Suppressor macrophage treated with lipopolysaccharide for 1 hour (primary cell): ENCODE measurements at places on chromosomes 16 and 17.
A peak's percentile ranks its signal among the peaks of the same experiment; 100 is the strongest.

DNA sequence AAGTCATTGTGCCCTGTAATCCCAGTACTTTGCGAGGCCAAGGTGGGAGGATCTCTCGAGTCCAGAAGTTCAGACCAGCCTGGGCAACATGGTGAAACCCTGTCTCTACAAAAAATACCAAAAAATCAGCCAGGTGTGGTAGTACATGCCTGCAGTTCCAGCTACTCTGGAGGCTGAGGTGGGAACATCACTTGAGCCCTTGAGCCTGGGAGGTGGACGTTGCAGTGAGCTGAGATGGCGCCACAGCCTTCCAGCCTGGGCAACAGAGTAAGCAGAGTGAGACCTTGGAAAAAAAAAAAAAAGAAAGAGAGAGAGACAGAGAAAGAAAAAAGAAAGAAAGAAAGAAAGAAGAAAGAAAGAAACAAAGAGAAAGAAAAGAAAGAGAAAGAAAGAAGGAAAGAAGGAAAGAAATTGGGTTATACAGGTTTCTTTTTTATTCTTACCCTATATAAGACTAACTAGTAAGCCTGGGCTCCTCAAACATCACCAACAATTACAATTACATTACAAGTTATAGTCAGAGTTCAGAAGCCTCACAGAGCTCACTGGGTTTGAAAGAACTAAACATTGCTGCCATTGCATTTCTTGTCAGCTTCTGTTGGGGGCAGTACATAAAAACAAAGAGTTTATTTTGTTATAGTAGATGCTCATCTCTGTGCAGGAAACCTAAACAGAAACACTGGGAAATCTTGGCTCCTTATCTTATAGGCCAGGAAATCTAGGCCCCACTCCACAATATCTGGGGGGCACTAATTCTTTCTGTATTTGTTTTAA is 6.7 kb upstream of the ABCA9 start:
- DNase-seq = no peak

GRCh38 chr17:71494062-71494855 is 626.6 kb upstream of the SOX9 start:
- no peak for DNase-seq

DNA sequence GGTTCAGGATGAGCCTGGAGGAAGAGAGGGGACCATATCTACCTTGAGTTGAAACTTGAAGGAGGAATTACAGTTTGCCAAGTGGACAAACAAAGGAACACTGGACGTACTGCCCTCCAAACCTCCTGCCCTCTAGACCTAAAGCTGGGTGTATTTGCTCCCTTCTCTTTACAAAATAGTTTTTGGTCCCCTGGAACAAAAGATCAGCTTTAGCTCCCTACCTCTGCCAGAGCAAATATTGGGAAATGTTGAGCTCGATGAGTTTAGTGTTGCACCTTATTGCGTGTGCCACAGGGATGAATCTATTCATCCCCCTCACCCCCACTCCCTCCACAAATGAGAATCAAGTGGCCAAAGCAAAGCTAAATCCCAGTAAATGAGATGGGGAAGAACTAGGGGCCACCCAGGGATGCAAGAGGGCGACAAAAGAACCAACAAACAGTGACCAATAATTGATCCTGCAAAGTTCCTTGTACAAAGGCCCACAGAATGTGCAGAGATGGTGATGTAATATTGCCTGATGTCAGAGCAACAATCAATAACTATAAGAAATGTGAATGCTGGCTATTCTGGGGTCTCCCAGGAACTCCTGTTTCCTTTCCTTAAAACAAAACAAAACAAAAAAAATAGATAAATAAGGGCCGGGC is 17.2 kb upstream of the TAT start:
- no peak for DNase-seq

- no peak for DNase-seq
These were observed 620 bp upstream of the VWA3A start for GRCh38 chr16:22091721-22092120.

DNA sequence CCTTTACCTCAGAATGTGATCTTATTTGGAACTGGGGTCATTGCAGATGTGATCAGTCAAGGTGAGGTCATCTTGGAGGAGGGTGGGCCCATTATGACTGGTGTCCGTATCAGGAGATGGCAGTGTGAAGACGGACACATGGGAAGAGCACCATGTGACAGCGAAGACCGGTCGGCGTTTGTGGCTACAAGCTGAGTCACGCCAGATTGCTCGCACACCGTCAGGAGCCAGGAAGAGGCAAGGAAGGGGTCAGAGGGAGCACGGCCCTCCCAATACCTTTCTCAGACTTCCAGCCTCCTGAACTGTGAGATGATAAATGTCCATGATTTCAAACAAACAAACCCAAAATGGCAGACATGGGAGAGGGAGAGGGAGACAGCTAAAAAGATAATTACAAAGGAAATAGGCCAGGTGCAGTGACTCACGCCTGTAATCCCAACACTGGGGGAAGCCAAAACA is 13.2 kb downstream of the STARD3 start:
- no peak for DNase-seq

DNA sequence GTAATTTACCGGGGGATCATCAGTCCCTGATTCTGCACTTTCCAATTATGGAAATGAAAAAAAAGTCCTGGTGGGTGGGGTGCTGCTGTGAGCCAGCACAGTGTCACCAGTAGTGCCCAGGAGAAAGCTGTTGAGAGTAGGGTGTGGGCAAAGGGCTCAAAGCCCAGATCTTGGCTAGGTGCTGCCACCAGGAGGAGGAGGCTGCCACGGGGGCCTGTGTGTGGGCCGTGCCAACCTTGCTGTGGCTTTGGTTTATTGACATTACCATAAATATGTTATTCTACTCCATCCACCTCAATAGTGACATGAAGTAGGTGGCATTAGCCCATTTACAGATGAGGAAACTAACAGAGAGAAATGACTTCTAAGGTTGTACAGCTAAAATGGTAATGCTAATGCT is 6.7 kb upstream of the PRPSAP2 start:
- DNase-seq = no peak

GRCh38 chr17:72575542-72576233 is 454.9 kb downstream of the SOX9 start:
- DNase-seq = no peak

DNA sequence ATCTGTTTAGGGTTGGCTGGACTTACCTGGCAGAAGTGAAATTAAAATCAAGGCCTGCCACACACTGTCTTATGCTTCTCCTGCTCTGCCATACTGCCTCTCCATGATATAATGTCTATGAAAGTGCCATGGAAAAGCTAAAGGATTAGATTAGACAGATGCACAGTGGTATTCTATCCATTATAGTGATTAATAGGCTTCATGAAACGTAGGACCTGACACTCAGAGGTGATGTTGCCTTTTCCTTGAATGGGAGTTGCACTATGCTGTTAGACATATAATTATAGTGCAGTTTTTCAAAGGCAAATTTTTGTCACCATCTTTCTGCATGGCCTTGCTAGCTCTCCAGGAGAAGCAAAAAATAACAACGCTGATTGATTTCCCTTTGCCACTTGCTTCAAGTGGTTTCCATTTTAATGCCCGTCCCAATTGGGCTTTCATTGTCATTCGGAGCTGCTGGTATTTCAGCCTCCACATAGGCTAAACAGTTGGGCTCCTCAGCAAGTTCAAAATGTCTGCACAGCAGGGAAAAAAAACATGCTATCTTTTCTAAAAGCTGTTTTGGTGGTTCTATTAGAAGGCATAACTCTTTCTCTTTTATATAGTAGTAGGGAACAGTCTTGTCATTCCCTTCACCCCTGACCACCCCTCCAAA is 502.8 kb upstream of the GOT2 start:
- DNase-seq = no peak

- DNase-seq = no peak
These were observed 11.5 kb downstream of the HAPSTR1 start for GRCh38 chr16:9102943-9103342.

DNA sequence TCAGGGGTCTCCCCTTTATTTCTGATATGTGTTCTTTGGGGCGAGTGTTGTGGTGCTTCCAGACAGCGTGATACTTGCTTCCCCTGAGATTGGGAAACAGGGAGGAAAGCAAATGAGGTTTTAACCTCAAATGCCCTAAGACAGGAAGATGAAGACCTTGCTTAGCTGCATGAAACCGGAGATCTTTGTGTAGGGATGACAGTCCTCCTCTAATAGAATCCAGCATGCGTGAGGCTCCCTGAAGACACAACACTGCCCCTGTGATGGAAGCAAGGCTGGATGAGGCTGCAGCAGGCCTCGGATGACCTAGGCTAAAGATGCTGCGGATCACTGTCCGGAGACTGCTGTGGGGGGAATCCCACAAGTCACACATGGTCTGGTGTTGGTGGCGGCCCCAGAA is 491.0 kb downstream of the CDH13 start:
- no peak for DNase-seq

GRCh38 chr17:83200231-83200699 is 120.9 kb downstream of the METRNL start:
- DNase-seq = peak; percentile 98

DNA sequence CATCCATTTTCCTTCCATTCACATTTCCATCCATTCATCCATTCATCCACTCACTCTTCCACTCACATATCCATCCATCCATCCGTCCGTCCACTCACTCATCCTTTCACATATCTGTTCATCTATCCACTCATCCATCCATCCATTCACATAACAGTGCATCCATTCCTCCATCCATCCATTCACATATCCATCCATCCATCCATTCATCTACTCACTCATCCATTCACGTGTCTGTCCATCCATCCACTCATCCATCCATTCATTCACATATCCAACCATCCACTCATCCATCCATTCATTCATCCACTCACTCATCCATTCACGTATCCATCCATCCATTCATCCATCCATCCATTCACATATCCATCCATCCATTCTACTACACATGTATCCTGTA is 42.6 kb downstream of the SCNN1G start:
- no peak for DNase-seq

GRCh38 chr17:82047379-82047778 is 4.2 kb downstream of the RFNG start:
- no peak for DNase-seq

- DNase-seq = no peak
These were observed 10.9 kb downstream of the NHERF1 start for GRCh38 chr17:74759243-74759801.

DNA sequence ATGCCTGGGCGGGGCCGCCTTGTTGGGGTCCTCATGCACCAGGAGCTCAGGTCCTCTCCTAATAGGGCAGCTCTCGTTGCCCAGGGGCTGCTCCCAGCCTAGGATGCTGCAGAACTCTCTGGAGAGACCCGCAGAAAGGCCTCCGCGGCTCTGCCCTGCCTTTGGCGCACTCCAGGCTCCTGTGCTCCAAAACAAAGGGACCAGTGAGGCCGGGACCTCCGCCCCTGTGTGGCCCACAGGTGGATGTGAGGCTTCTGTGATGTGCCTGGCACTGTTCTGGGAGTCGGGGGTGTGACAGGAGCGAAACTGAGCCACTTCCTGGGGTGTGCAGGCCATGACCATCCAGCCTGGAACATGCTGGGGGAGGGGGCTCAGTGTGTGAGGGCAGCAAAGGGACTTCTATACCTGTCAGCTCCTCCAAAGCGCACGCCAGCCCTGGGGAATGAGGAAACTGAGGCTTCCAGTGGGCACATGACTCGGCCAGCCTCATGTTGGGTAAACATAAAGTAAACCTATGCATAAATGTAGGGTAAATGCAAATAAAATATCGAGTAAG is 153.2 kb downstream of the IRF8 start:
- DNase-seq = no peak

- DNase-seq = no peak
These were observed 8.4 kb downstream of the DEXI start for GRCh38 chr16:10933865-10934264.

- DNase-seq = no peak
These were observed 9.0 kb upstream of the SECTM1 start for GRCh38 chr17:82342361-82343079.

GRCh38 chr16:28110074-28110473 is 46.6 kb upstream of the GSG1L start:
- peak; percentile 39 for DNase-seq

- DNase-seq = peak; percentile 30
These were observed 8.8 kb upstream of the NR1D1 start for GRCh38 chr17:40108970-40109824.

GRCh38 chr17:76369804-76370203 is 14.6 kb upstream of the SPHK1 start:
- no peak for DNase-seq

GRCh38 chr17:77719806-77720205 is 238.7 kb upstream of the TNRC6C start:
- DNase-seq = no peak

DNA sequence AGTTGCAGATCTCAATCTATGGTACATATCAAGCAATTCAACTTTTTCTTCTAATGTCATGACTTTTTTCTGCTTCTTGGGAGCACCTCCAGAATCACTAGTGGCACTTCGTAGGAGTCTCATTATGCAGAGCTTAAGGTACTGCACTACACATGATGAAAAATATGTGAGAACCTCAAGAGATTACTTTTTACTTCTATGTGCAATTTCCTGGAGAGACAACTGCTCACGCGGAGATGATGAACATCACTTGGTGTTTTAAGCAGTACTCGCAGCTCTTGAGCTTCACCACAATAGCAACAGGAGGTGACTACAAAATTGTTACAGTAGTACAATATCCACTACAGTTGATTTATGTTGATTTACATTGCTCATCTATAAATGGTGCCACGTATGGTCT is 79.7 kb downstream of the MRTFB start:
- DNase-seq = no peak
